ENCODE measurements at places on chromosomes 4 and X. TPM values are rescaled to one million over a fixed set of nuclear protein-coding genes. Genes with fewer than 3 reads are reported as not detected.

Gene PHOX2B
- total RNA-seq = not detected

Gene DGKQ
- 39.4 TPM for total RNA-seq

DNA sequence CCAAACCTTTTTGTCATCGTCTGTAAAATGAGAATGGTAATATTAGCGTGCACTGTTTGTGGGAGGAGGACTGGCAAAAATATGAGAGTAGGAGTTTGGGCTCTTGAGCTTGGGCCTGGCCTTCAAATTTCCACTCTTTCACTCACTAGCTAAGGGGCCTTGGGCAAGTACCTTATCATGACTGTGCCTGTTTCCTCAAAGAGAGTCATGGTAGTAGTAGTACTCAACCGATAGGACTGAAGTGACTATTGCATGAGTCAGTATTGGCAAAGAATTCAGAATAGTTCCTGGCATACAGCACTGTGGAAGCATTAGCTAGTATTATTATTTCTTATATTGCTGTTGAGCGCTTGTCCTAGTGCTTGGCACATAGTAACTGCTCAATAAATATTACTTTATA is 16.0 kb upstream of the RBM3 start:
- no peak for DNase-seq

- no peak for DNase-seq
Observed at GRCh38 chr4:11263208-11263607, 165.5 kb downstream of the HS3ST1 start.

- no peak for DNase-seq
Observed at GRCh38 chr4:26325191-26325590, 4.4 kb downstream of the RBPJ start.

DNA sequence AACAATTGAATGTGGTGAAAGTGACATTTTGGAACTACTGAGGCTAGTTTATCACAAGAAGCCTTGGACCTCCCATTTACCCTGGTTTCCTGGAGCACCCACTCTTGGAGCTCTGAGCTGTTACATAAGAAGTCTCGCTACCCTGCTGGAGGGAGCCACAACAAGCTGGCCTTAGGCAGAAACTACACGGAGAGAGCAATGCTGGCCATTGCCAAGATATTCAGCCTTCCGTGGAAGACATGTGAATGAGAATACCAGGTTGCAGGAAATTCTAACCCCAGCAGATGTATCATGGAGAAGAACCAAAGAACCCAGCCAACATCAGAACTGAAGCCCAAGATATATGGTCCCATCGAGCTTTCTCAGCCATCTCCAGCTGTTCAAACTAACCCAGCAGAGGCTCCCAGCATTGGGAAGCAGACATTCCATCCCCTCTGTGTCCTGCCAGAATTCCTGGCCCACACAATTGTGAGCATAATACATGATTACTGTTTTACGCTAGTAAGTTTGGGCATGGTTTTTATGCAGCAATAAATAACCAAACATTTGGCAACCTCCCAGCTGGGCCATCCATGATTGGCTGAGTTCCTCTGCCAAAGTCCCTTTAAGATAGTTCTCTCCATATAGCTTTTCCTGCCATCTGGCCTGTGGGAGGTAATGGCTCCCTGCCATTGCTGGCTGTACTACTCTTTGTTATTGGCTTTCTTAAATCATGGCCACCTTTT is 17.9 kb upstream of the PDE5A start:
- no peak for DNase-seq

- DNase-seq = no peak
Observed at GRCh38 chr4:171644430-171645057, 168.7 kb upstream of the GALNTL6 start.

- DNase-seq = no peak
Observed at GRCh38 chr4:177236886-177237285, 72.8 kb upstream of the NEIL3 start.

DNA sequence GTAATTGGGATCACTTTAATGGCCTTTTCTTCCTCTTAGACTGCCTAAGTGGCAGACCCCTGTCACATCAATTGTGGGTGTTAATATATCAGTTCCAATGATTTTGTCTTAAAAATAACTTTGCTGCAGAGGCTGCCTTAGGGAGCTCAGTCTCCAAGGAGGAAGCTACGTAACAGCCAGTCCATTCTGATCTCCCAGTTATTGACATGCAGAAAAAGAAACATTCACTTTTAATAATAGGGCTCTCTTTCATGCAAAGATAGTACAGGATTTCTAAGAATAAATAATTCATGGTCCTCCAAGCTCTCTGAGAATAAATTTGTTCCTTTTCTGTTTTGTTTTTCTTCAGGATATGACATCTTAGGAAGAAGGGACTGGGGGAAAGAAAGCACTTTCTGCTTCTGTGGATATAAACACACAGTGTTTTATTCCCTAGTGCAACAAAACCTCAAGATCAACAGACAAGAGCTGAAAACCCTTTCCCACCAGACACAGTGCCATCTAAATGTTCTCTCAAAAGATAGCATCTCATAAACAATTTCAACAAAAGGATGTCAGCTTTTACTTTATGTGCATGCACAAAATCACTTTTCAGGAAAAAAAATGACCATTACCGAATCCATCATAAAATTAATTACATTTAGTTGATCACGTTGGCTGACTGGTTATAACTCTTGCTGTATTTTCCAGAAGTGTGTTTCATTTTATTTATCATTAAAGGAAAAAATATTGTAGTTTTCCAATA is 372.4 kb upstream of the SLC7A11 start:
- DNase-seq = no peak

DNA sequence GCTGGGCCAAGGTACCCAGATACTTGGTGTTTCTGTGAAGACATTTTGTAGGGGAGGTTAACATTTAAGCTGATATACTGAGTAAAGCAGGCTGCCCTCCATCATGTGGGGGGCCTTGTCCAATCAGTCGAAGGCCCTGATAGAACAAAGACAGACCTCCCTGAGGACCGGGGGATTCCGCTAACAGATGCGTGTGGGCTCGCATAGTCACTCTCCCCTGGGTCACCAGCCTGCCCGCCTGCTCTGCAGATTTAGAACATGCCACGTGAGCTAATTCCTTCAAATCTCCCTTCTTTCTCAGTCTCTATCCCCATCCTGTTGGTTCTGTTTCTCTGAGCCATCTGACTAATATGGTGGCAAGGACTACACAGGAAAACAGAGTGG is 60.7 kb downstream of the WFS1 start:
- DNase-seq = no peak

Measured in colonic mucosa (tissue), 4 donors.